Activated CD8-positive, alpha-beta T cell treated with anti-CD3 and anti-CD28 coated beads for 36 hours (primary cell): ENCODE measurements at places on chromosomes 3 and 15. TPM values are rescaled to one million over a fixed set of nuclear protein-coding genes. Genes with fewer than 3 reads are reported as not detected.
A peak's percentile ranks its signal among the peaks of the same experiment; 100 is the strongest.

Gene CTSH
- total RNA-seq, result 13.2 TPM

Gene TP63
- total RNA-seq, result 0.07 TPM

- no peak for DNase-seq
- peaks cover 31% of the 10 kb centered on the region for H3K4me1 ChIP-seq
- H3K27me3 ChIP-seq, result no peaks in the 10 kb centered on the region
- no peak overlapping the region for H3K27ac ChIP-seq
Observed at GRCh38 chr3:143755978-143756377, 92.3 kb downstream of the SLC9A9 start.

DNA sequence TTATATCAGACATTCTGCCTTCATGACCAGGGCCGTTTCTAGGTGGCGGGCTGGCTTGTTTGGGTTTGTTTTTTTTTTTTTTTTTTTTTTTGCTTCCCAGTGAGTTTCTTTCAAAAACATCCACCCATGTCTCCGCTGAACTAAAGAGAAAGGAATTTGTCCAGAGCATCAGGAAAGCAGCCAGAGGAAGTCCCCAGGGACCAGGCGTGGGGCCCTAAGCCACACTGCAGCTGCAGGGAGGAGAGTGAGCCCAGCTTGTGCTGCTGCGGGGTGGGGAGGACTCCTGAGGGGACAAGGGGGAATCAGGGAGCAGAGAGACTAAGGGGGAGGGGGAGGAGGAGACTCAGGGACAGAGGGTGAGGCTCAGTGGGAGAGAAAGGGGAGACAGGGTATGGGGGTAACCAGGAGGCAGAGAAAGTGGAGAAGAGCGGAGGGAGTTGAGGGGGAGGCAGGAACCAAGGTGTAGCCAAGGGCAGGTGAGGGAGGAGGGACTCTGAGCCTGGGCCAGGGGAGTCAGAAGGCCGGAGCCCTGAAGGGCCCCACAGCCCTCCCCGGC, 49.5 kb downstream of the CYP11A1 start:
- H3K27me3 ChIP-seq, result no peaks in the 10 kb centered on the region
- no peak for DNase-seq
- H3K36me3 ChIP-seq, result no peaks in the 10 kb centered on the region
- H3K4me3 ChIP-seq, result no peak overlapping the region
- peak overlapping the region; percentile 77 for H3K27ac ChIP-seq
